ENCODE measurements at places on chromosomes 7 and 10. TPM values are rescaled to one million over a fixed set of nuclear protein-coding genes. Genes with fewer than 3 reads are reported as not detected.

The AKR1C1 gene
- 160 TPM for total RNA-seq

The DRGX gene
- not detected for total RNA-seq

The WEE2 gene
- not detected for total RNA-seq

The TMEM196 gene
- total RNA-seq: not detected

The CYP17A1 gene
- total RNA-seq: 1.3 TPM

The PNLIPRP1 gene
- total RNA-seq: not detected

The GBX1 gene
- total RNA-seq: not detected

GRCh38 chr7:150649080-150649385 is 16.8 kb upstream of the GIMAP6 start:
- no peak for DNase-seq

- DNase-seq: no peak
Measured at GRCh38 chr10:77341055-77341454, 296.6 kb downstream of the KCNMA1 start.

GRCh38 chr7:46137725-46138124 is 216.7 kb upstream of the IGFBP3 start:
- no peak for DNase-seq

- DNase-seq: no peak
Measured at GRCh38 chr7:64997927-64998391, 7.1 kb upstream of the ZNF117 start.

DNA sequence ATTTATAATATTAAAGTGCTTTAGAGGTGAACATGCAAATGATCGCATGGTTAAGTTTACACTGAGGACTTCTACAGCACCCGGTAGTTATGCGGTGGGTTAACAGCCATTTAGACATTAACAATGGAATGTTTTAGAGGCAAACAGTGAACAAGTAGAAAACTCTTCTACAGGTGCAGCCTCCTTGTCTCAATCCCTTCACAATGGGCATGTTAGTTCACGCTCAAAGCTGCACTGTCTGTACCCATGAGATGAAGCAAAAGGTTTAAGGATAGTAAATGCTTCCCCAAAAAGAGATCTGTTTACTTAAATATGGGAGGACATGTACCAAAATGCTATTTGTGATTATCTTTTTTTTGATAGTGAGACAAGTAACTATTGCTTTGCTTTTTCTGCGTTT is 25.1 kb downstream of the PUS7 start:
- no peak for DNase-seq

GRCh38 chr10:108616559-108617285 is 1306.6 kb downstream of the XPNPEP1 start:
- no peak for DNase-seq

GRCh38 chr7:41873741-41874140 is 170.9 kb upstream of the INHBA start:
- no peak for DNase-seq

GRCh38 chr10:2399482-2399881 is 662.2 kb upstream of the ADARB2 start:
- DNase-seq: no peak

DNA sequence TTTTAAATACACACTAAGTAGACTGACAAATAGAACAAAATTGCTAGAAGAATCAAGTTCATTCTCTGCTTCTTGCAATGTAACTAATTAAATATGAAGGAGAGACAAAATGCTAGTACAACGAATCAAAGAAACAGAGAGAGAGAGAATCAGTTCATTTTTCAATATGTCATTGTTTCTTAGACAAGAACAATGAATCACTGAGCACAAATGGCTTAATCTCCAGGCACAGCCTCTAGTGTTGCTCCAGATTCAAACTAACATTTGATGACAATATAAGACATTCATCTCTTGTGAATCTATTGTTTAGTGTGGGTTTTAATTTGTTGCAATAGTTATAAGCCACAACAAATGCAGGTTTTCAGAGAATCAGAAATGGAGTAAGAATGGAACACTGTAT is 357.4 kb upstream of the TMEM229A start:
- no peak for DNase-seq
